ENCODE measurements at places on chromosomes 11 and 22. TPM values are rescaled to one million over a fixed set of nuclear protein-coding genes. Genes with fewer than 3 reads are reported as not detected.

Gene C11orf97
- total RNA-seq = not detected

Gene CHADL
- 0.31 TPM for total RNA-seq

Gene ASCL2
- 0.84 TPM for total RNA-seq

Gene PNPLA2
- 237 TPM for total RNA-seq

Gene HEPN1
- total RNA-seq = not detected

Gene SLC5A12
- not detected for total RNA-seq

Gene BTG4
- total RNA-seq = not detected

Gene ASRGL1
- total RNA-seq = 5.6 TPM

GRCh38 chr11:45141171-45141570 is 5.3 kb upstream of the PRDM11 start:
- H3K4me3 ChIP-seq = no peak overlapping the region
- peaks cover 5% of the 10 kb centered on the region for H3K4me1 ChIP-seq
- H3K27ac ChIP-seq = no peak overlapping the region
- H3K36me3 ChIP-seq = no peaks in the 10 kb centered on the region
- H3K27me3 ChIP-seq = no peaks in the 10 kb centered on the region

DNA sequence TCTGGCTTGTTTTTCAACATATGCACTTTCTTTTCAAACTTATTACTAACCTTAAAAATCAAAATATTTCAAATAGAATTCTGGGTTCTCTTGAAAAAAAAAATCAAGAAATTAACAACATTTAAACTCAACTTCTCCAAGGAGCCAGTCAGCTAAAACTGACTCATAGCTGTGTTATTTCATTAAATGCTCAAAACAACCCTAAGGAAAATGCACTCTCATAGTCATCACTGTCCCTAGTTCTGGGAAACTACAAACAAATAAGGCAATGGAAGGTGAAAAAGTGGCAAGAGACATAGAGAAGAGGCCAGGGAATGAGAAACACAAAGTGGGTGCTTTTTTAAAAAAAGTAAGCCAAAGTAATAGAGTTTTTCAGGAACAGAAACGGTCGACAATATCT is 4.1 kb upstream of the ARHGAP20 start:
- no peak overlapping the region for H3K4me3 ChIP-seq
- no peaks in the 10 kb centered on the region for H3K36me3 ChIP-seq
- H3K27me3 ChIP-seq = peaks cover 3% of the 10 kb centered on the region
- peaks cover 7% of the 10 kb centered on the region for H3K4me1 ChIP-seq

DNA sequence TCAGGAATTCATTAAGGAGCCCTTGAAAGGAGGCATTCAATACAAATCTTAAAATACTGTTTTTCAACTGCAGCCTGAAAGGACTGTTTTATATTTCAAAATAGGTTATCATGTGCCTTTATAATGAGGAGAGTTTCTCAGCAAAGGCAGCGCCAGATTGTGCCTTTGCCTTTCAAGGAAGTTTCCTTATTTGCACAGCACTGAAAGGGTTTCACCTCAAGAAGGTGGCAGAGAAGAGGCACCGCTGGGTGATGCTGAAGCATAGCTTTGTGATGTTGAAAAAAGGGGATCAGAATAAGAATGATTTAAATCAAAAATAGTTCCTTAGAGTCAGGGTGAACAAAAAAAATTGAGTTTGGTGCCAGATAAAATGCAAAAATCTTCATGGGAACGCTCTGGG is 601.0 kb upstream of the KIRREL3 start:
- no peaks in the 10 kb centered on the region for H3K4me1 ChIP-seq
- no peaks in the 10 kb centered on the region for H3K36me3 ChIP-seq
- no peak overlapping the region for H3K27ac ChIP-seq
- DNase-seq = no peak
- H3K27me3 ChIP-seq = no peaks in the 10 kb centered on the region

DNA sequence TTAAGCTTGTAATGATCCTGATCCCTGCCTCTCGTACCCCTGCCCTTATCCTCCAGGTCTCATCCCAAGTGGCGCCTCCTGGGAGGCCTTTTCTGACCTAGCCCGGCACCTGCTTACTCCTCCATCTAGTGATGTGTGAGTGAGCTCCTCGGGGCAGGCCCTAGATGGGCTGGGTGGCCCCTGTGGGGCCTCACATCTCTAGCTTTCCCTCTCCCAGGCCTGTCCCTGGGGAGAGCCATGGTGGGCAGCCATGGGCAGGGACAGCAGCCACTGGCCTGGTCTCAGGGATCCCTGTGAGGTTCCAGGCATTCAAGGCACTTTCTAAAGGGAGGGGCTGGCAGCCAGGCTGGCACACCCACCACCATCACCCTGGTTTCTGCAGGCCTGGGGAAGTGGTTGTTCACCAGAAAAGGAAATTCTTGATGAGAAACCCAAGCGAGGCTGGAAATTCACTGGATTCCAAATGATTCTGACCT is 27.9 kb downstream of the GNAZ start:
- no peaks in the 10 kb centered on the region for H3K27me3 ChIP-seq
- no peaks in the 10 kb centered on the region for H3K36me3 ChIP-seq
- DNase-seq = no peak
- H3K4me3 ChIP-seq = no peak overlapping the region

DNA sequence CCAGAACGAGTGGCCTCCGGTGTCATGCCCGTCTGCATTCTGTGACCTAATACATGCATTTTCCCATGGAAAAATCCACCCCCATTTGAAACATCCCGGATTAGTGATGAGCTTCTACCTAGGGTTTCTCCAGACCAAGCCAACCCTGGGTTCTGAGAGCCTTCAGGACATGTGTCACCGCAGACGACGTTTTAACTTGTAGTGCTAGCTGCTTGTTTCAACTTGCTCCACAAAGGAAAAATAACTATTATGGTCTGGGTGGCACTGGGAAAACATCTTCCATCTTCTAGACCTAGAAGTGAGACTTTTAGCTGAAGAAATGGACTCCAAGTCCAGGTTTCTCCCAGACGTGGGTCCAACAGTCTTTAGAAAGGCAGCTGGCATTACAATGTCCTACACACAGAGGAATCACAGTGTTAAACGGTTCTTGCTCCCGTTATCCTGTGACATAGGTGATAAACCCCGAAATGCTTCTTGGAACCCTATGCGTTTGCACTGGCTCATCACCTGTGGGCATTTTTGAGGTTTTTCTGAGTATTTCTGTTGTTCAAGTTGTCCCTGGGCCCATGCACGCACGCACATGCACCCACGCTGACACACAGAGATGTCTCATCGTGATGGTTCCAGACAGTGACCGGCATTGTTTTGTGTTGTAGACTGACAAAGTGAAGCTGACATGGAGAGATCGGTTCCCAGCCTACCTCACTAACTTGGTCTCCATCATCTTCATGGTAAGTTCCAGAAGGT is 46.6 kb upstream of the FADD start:
- no peak for DNase-seq
- H3K4me1 ChIP-seq = no peaks in the 10 kb centered on the region
- H3K27ac ChIP-seq = no peak overlapping the region
- H3K4me3 ChIP-seq = no peak overlapping the region

DNA sequence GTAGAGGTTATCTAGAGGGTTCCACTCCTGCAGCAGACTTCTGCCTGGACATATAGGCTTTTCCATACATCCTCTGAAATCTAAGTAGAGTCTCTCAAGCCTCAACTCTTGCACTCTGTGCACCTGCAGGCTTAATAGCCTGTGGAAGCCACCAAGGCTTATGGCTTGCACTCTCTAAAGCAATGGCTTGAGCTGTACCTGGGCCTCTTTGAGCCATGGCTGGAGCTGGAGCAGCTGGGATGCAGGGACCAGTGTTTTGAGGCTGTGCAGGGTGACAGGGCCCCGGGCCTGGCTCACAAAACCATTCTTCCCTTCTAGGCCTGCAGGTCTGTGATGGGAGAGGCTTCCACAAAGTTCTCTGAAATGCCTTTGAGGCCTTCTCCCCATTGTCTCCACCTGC is 2.9 kb upstream of the NXPE4 start:
- no peaks in the 10 kb centered on the region for H3K4me1 ChIP-seq
- no peak overlapping the region for H3K27ac ChIP-seq
- H3K36me3 ChIP-seq = no peaks in the 10 kb centered on the region
- H3K4me3 ChIP-seq = no peak overlapping the region
- no peaks in the 10 kb centered on the region for H3K27me3 ChIP-seq

- H3K4me3 ChIP-seq = no peak overlapping the region
- DNase-seq = no peak
- peak overlapping the region; percentile 75 for H3K27ac ChIP-seq
- H3K36me3 ChIP-seq = no peaks in the 10 kb centered on the region
- H3K4me1 ChIP-seq = peaks cover 73% of the 10 kb centered on the region
Measured at GRCh38 chr11:96222102-96222501, 120.9 kb downstream of the MAML2 start.

DNA sequence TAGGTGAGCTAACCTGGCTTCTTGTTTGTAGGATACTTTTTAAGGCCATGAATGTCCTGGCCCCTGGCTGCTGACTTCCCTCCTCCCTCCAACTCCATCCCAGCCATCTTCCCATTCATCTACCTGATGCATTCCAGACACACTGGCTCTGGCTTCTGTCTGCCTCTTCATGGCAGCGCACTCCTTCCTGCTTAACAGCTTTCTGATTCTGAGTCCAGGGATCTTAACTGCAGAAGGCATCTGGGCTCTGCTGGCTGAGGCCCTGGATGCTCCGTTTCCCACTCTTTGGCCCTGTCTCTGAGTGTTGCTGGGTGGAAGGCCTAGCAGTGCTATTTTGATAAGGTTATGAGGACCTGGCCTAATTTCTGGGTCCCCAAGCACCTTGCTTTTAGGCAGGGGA is 1.8 kb upstream of the THY1 start:
- H3K27ac ChIP-seq = no peak overlapping the region
- H3K36me3 ChIP-seq = no peaks in the 10 kb centered on the region
- no peak overlapping the region for H3K4me3 ChIP-seq
- no peaks in the 10 kb centered on the region for H3K27me3 ChIP-seq

DNA sequence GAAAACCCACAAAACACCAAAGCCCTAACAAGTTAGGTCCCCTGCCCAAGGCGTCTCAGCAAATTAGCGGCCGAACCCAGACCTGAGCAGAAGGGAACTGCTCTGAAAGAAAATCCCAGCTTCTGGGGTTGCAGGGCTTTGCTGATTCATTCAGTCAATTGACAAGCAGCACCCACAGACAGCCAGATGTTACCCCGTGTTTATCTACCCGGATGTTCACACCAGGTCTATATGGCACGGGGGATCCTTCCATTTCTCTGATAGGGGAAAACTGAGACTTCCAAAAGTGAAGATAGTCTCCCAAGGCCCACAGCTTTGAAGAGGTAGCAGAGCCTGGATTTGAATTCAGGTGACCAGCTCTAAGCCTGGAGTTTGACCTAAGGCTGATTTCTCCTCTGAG is 14.0 kb upstream of the OAF start:
- no peak overlapping the region for H3K27ac ChIP-seq
- no peak overlapping the region for H3K4me3 ChIP-seq

GRCh38 chr11:2761131-2762030 is 61.6 kb upstream of the KCNQ1OT1 start:
- no peak for DNase-seq
- no peaks in the 10 kb centered on the region for H3K27me3 ChIP-seq
- peaks cover 4% of the 10 kb centered on the region for H3K36me3 ChIP-seq
- H3K27ac ChIP-seq = no peak overlapping the region
